ENCODE measurements at places on chromosomes 4 and X. TPM values are rescaled to one million over a fixed set of nuclear protein-coding genes. Genes with fewer than 3 reads are reported as not detected.

DNA sequence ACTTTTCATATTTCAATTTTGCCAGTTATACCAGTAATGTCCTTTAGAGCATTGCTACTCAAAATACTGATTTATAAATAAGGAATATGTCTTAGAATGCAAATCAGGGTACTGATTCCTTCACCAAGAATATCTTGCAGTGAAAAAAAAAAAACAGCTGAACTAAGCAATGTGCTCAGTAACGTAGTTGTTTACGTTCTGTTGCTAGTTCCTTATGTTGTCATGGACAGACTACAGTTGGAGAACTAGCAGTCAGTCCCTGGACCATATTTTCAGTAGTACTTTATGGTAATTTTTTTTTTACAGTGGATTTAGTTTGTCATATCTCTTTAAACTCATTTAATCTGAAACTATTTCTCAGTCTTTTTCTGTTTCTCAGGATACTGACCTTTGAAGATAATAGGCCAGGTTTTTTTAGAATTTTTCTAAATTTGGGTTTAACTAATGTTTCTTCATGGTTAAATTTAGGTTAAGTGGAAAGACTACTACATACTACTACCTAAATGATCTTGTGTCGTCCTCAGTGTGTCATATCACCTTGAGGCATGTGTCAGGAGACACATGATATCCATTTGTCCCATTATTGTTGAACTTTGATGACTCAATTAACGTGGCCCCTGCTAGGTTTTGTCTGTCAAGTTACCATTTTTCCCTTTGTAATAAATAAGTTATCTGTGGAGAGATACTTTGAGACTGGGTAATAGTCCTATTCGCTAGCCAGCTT, 21.0 kb downstream of the SMARCAD1 start:
- no peak overlapping the region for H3K27ac ChIP-seq
- no peak for DNase-seq
- no peaks in the 10 kb centered on the region for H3K27me3 ChIP-seq
- H3K4me1 ChIP-seq = no peaks in the 10 kb centered on the region
- no peak overlapping the region for H3K4me3 ChIP-seq

The RHOXF1 gene
- total RNA-seq = not detected

DNA sequence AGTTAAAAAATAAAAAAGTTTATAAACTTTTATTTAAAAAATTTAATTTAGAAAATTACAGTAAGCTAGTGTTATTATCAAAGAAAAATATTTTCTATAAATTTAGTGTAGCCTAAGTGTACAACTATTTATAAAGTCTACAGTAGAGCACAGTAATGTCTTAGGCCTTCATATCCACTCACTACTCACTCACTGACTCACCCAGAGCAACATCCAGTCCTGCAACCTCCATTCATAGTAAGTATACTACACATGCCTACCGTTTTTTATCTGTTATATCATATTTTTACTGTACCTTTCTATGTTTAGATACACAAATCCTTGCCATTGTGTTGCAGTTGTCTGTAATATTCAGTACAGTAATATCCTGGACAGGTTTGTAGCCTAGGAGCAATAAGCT, 129.0 kb upstream of the FAM47B start:
- no peaks in the 10 kb centered on the region for H3K27me3 ChIP-seq
- no peak overlapping the region for H3K27ac ChIP-seq
- no peaks in the 10 kb centered on the region for H3K4me1 ChIP-seq
- no peak for DNase-seq

- no peak for DNase-seq
- no peak overlapping the region for H3K4me3 ChIP-seq
- H3K27me3 ChIP-seq = no peaks in the 10 kb centered on the region
- H3K4me1 ChIP-seq = peaks cover 7% of the 10 kb centered on the region
Measured at GRCh38 chr4:151905197-151905596, 144.4 kb upstream of the GATB start.

DNA sequence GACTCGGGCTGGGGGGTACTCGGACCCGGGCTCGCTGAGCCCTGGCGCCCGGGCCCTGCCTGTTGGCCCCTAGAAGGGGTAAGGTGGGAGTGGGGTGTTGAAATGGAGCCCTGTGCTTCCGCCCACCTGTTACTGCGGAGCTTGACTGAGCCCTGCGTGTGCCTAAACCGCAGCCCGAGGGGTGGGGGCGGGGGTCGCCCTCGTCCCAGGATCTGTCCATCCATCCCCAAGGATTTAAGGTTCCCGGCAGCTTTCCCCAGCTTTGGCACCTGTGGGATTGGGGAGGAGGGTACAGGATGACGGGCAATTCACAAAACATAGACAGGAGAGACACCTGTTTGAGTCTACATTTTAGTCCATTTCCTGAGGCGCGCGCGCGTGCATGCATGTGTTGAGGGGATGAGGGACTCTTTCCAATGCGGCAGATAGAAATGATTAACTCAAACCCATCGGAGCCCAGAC, 779 bp downstream of the GABRQ start:
- no peaks in the 10 kb centered on the region for H3K36me3 ChIP-seq
- H3K27me3 ChIP-seq = peaks cover 20% of the 10 kb centered on the region
- H3K4me3 ChIP-seq = no peak overlapping the region
- H3K4me1 ChIP-seq = no peaks in the 10 kb centered on the region
- H3K27ac ChIP-seq = no peak overlapping the region

DNA sequence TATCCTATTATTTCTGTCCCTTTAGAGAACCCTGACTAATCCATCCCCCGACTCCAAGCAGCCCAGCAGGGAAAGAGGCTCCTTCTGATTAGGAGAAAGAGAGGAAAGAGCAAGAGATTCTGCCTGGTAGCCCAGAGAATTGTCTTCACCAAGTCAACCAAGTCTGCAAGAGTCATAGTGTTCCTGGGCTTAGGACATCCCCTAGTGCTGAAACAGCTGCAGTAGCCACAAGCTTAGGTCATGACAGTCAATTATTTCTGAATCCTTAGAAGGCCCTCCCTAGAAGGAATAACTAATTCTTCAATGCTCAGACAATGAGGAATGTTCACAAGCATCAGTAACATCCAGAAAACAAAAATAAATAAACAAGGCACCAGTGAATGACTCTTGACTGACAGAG, 480.3 kb upstream of the GRIA3 start:
- H3K27me3 ChIP-seq = no peaks in the 10 kb centered on the region
- H3K36me3 ChIP-seq = no peaks in the 10 kb centered on the region
- DNase-seq = no peak
- H3K4me1 ChIP-seq = no peaks in the 10 kb centered on the region
- no peak overlapping the region for H3K27ac ChIP-seq

- peak overlapping the region; percentile 97 for H3K27ac ChIP-seq
- H3K4me1 ChIP-seq = peaks cover 65% of the 10 kb centered on the region
- H3K36me3 ChIP-seq = peaks cover 68% of the 10 kb centered on the region
- H3K27me3 ChIP-seq = no peaks in the 10 kb centered on the region
Measured at GRCh38 chrX:1391370-1391706, 575 bp downstream of the SLC25A6 start.

DNA sequence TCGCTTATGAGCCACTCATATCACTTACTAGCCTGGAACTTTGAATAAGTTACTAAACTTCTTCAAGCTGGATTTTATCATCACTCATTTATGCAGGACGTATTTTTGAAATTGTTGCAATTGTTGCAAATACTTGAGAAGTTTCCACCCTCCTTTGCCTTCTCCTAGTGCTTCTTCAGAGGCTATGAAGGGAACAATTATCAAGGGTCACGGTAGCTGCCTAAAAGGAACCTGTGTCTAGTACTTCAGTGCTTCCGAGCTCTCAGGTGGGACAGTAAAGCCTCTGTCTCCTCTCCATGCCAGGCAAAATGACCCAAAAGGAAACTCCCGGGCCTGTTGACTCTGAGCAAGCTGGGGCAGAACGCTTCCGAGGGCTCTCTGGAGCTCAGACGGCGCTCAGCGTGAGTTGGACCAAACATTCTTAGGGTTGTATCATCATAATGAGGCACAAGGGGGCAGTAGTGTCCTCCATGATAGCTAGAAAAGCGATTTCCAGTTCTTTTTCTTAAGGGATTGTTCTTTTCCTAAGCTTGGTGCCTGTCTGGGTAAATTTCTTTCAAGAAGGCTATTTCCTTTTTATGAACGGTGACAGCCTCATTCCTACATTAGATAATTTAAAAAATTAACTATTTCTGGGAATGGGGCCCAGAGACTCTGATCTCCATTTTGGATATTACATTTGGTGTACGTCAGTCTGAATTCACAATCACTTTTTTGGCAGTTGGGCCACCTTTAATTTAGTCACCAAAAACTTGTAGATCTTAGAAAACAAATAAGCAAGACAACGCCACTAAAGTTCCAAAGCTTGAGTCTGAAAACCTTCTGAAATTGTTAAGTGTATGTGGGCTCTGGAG, 73.1 kb downstream of the PACRGL start:
- H3K27ac ChIP-seq = no peak overlapping the region
- H3K4me1 ChIP-seq = no peaks in the 10 kb centered on the region
- peaks cover 2% of the 10 kb centered on the region for H3K27me3 ChIP-seq
- no peaks in the 10 kb centered on the region for H3K36me3 ChIP-seq
- DNase-seq = peak; percentile 42
- H3K4me3 ChIP-seq = no peak overlapping the region

The RRH gene
- not detected for total RNA-seq

DNA sequence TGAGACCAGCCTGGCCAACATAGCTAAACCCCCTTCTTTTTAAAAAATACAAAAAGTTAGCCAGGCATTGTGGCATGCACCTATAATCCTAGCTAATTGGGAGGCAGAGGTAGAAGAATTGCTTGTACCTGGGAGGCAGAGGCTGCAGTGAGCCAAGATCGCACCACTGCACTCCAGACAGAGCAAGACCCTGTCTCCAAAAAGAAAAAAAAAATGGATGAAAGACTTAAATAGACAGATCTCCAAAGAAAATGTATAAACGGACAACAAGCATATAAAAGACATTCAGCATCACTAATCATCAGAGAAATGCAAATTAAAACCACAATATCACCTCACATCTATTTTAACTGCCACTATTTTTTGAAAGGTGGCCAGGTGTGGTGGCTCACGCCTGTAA, 6.6 kb upstream of the SAT1 start:
- H3K27ac ChIP-seq = no peak overlapping the region
- no peaks in the 10 kb centered on the region for H3K27me3 ChIP-seq
- peaks cover 26% of the 10 kb centered on the region for H3K4me1 ChIP-seq

GRCh38 chr4:112302320-112303274, 5.4 kb downstream of the ALPK1 start:
- H3K4me3 ChIP-seq = no peak overlapping the region
- DNase-seq = no peak
- no peak overlapping the region for H3K27ac ChIP-seq
- peaks cover 11% of the 10 kb centered on the region for H3K36me3 ChIP-seq

DNA sequence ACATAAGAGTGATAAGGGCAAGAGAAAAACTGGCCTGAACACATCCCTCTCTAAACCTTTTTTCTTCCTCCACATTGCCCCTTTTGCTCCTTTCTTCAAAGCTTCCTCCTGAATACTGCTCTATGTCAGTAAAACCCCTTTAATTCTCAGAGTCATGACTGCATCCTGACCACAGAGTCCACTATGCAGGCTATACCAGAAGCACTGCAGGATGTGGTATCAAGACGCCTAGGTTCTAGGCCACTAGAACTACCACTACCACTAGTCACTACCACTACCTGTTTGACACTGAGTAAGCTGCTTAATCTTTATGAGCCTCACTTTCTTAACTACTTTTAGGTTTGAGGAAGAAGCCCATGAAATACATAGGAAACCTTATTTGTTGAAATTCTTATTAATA, 38.7 kb downstream of the ARHGEF9 start:
- H3K4me3 ChIP-seq = peak overlapping the region; percentile 64
- H3K27ac ChIP-seq = peak overlapping the region; percentile 94
- H3K36me3 ChIP-seq = peaks cover 39% of the 10 kb centered on the region
- H3K27me3 ChIP-seq = no peaks in the 10 kb centered on the region
- DNase-seq = peak; percentile 76

DNA sequence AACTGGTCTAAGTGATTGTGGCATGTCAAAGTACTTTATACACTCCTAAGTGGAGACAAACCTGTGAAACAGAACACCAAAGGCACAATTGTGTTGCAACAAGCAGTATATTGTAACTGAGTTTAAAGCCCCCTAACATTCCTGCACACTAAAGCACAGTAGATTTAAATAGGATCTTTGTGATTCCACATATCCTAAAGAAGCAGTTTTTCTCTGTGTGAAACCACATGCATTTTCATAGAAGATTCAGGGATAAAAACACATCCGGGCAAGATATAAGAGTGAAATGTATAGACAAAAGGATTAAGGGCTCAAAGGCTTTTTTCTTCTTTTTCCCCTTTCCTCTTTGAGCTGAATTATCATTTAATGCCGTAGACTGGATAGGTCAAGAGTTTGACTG, 82.2 kb downstream of the ANK2 start:
- no peak overlapping the region for H3K27ac ChIP-seq
- no peaks in the 10 kb centered on the region for H3K36me3 ChIP-seq
- peaks cover 3% of the 10 kb centered on the region for H3K27me3 ChIP-seq
- no peaks in the 10 kb centered on the region for H3K4me1 ChIP-seq
- DNase-seq = no peak

The CFP gene
- 11.5 TPM for total RNA-seq

GRCh38 chr4:7156328-7156727, 36.0 kb upstream of the SORCS2 start:
- no peak for DNase-seq
- no peaks in the 10 kb centered on the region for H3K36me3 ChIP-seq
- H3K27ac ChIP-seq = no peak overlapping the region
- H3K27me3 ChIP-seq = peaks cover 29% of the 10 kb centered on the region
- H3K4me1 ChIP-seq = no peaks in the 10 kb centered on the region

DNA sequence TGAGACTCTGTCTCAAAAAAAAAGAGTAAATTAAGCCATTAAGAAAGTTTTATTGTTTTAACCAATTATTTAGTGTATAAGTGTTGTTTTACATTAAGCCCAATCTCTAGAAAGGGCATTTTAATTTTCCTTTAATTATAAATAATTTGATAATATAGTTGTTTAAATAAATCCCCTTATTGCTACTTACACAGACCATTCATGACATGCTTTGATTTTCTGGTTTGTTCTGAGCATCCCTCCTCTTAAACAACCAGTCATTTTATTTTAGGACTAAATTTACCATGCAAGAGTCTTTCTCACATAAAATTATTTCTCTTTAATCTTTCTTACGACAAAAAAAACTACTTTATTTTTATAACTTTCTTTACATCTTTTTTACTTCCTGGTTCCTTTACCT, 23.5 kb upstream of the PAGE5 start:
- no peaks in the 10 kb centered on the region for H3K4me1 ChIP-seq
- H3K4me3 ChIP-seq = no peak overlapping the region
- H3K27me3 ChIP-seq = no peaks in the 10 kb centered on the region
- no peaks in the 10 kb centered on the region for H3K36me3 ChIP-seq
- no peak for DNase-seq

Measured in activated CD8-positive, alpha-beta T cell treated with anti-CD3 and anti-CD28 coated beads, Interleukin-2, amount 10 ng/mL, durations not matched to agents 7 days and 5 days (primary cell).